Fibroblast of upper back skin (primary cell): ENCODE measurements at places on chromosomes 2 and 18.

GRCh38 chr2:212176151-212176550, 362.5 kb downstream of the ERBB4 start:
- no peak for DNase-seq

DNA sequence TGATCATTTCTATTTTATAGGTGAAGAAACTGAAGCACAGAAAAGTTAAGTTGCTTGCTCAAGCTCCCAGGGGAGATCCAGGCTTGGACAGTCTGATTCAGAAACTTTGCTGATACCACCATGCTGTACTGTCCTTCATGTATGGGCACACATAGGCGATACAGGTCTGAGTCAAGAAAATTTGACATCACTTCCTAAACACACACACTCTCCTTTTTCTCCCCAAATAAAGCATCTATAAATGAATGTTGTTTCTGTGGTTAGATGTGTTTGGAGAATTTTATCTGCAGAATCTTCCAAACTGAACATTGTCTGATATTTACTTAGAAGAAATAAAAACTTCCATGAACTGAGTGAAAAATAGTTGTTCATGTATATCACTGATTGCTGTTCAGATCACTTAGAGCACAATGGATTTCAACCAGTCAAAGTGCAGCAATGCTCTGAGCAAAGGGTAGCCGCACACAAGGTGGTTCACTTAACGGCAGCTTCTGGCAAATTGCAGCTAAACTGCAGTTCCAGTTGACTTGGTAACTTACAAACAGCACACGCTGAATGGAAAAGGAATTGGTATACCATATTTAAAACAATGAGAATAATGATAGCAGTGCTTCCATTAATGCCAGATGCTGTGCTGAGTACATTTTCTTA, 10.0 kb upstream of the AGFG1 start:
- DNase-seq: no peak

- DNase-seq: no peak
Observed at GRCh38 chr2:6982934-6983589, 65.8 kb downstream of the RNF144A start.

DNA sequence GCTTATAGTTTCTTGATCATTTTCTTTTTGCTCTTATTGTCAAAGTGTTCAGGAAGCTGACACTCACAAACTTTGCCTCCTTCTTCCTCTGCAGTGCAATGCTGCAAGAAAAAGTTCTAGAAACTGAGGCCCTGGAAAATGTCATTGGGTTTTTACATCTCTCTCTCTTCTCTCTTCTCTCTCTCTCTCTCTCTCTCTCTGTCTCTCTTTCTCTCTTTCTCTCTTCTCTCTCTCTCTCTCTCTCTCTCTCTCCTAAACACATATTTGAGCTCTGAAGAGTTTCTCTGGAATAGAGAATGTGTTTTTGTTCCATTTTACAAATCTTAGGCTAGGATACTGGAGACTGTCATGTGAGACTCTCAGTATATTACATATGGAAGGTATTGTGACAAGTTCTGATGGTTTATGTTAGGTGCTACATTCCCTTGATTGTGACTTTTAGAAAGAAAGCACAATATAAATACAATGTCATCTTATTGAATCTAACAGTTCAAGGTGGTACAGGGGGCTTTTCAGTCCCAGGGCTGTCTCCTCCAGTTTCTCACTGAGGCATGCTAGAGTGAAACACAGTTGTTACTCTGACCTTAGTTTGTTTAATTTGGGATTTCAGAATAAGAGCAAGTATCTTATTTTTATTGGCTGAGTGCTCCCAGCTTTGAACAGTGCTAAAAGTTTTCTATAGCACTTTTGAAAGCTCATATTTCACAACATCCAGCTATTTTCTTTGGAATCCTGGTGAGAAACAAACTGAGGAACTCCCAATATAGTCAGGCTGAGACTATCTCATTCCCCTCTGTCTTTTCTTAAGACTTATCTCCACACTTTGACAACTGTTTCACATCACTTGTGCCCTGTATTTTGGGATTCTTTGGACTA, 41.4 kb upstream of the EHBP1 start:
- DNase-seq: peak; percentile 70

- peak; percentile 20 for DNase-seq
Observed at GRCh38 chr18:23578891-23579653, 7.2 kb downstream of the NPC1 start.

GRCh38 chr2:229348128-229348527, 77.0 kb upstream of the PID1 start:
- peak; percentile 69 for DNase-seq

DNA sequence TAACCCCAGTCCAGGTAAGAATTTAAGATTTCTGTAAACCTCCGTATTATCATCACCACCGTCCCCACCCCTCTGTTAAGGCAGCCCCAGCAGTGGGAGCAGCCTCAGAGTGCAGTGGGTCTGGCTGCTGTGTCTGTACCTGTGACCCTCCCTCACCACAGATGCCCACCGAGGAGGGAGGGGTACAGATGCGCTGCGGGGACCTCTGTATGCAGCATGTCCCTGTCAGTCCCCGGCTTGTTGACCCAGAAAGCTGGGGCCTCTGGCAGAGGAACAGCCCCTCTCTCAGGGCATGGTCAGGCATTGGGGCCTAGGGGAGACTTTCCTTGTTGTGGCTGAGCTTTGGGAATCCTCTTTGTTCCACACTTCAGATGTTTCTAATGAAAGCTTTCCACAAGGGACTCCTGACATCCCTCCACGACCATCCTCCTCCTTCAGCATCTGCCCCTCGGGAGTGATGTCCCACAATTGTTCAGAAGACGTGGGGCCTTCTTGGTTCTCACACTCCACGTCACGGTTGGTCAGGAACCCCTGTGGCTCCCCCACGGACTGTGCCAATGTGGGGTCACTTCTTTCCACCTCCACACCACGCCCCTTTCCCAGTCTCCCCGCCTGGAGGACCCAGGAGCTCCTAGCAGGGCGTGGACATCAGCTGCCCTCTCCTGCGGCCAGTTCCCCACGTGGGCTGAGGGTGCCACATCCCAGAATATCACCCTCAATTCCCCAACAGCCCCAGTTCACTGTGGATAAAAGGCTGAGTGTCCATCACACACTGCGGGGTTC, 384.2 kb upstream of the MYT1L start:
- no peak for DNase-seq

- no peak for DNase-seq
Observed at GRCh38 chr2:13996527-13996926, 636.0 kb upstream of the LRATD1 start.

GRCh38 chr2:15554525-15555218, 6.5 kb downstream of the NBAS start:
- DNase-seq: peak; percentile 64

- no peak for DNase-seq
Observed at GRCh38 chr2:46273225-46273863, 23.9 kb upstream of the EPAS1 start.

DNA sequence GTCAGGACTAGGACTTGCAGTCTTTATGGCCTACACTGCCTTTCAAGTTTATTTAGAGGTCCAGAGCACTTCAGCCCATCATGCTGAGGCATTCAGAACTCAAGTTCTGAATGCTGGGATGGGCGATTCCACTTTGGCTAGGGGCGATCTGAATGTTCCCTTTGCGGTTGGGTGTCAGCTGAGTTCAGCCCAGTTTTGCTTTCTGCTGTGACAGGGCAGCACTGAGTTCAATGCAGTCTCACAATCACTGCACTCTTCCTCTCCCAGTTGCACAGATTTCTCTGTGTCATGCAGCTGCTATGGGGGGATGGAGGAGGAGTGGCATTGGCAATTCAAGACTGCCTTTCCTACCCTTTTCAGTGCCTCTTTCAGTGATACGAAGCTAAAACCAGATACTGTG, 1232.0 kb upstream of the FAM98A start:
- no peak for DNase-seq

DNA sequence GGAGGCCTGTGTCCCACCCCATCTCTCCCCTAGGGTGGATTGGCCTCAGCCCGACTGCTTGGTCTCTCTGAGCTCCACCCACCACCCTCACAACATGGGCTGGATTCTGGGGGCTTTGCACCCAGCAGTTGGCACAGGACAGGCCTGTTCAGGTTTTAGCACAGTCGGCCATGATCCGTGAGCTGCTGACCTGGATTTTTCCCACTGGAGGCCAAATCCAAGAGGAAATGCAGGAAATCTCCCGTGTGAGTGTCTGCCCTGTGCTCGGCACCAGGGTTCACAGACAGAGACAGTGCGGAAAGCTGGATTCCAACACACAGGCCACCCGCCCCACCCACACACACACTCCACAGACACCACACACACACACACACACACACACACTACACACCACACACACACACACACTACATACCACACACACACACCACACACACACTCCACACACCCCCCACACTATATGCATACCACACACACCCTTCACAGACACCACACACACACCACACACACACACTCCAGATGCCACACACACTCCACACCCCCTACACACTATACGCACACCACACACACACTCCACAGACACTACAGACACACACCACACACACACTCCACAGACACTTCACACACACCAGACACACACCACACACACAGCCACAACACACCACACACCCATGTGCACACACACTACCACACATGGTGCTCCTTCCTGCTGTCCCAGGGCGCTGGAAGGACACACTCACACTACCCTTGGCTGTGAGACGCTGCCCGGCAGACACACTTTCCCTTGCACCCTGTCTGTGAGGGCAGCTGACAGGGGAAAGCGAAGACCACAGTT, 14.1 kb downstream of the MBP start:
- no peak for DNase-seq

GRCh38 chr2:68837164-68837860, 33.9 kb downstream of the BMP10 start:
- peak; percentile 32 for DNase-seq

GRCh38 chr2:239881561-239882320, 143.4 kb downstream of the NDUFA10 start:
- DNase-seq: peak; percentile 39

DNA sequence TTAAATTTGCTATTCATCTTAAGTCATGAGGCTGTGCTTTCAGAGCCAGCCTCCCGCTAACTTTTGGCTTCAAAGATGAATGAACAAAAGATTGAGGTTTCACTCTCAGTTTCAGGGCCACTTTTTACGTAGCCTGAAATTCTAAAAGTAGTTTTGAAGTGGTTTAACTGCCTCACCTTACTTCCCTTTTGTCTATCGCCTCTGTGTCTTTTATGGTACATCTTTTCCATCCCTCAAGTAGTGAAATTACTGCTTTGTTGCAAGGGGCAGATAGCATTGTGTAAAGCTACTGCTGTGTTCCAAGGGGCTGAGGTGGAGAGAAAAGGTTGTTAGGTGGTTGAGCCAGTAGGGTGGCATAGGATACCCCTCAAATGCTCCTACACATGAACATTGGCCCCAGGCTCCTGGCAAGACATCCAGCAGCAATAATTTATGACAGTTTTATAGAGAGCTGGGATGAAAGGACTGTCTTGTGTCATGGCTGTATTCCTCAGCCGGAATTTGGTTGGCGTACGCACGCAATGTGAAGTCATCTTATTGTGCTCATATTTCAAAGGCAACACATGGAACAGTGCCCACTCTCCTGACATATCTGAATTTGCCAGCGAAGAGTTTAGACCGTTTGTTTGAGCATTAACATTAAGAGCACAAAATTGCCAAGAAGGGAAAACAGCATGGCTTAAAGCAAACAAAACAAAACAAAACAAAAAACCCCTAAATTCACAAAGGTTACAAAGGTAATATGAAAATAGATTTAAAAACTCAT, 32.2 kb downstream of the QPCT start:
- DNase-seq: peak; percentile 93

DNA sequence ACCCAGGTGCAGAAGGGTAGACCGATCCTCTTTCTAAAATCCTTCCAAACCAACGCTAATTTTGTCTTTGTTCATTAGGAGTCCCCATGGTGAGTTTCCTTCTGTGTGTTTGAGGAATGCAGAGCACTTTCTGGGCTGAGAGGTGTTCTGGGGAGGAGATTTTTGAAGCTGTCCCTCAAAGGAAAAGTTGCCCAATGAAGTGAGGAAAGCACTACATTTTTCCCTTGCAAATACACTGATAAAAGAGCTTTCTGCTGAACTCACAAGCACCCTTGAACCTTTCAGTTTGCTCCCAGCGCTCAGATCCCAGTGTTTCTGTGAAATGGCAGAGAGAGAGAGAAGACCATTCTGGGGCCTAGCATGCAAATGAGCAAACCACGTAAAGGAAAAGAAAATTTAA, 299.6 kb upstream of the FANCL start:
- DNase-seq: no peak

GRCh38 chr2:30232801-30233130, 1.4 kb downstream of the LBH start:
- DNase-seq: no peak

DNA sequence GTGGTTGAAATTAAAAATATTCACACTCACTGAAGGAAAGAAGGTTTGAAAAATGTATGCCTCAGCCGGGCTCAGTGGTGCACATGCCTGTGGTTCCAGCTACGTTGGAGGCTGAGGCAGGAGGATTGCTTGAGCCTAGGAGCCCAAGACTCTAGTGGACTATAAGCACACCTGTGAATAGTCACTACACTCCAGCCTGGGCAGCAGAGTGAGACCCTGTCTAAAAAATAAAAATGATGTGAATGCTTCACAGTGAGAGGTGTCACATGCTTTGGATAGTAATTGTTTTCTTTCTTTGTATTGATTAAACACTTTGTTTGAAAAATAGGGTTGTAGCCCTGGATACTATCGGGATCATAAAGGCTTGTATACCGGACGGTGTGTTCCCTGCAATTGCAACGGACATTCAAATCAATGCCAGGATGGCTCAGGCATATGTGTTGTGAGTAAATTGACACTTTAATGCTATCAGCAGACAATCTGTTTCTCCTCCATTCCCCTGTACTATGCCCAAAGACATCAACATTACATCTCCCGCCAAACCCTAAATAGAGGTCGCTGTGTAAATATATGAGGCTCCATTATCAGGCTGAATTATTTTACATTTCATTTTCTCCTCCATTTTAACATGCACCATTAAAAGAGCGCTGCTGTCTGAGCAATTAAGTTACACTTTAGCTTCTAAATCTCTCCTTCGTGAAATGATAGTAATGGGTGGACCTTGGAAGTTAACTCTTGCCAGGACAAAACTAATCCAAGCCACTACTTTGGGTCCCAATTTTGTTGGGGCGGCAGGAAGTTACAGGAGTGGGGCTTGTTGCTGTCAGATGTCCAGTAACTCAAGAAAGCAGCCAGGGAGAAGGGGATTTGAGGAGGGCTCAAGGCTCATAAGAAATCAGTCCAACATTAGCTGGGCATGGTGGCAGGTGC, 138.3 kb upstream of the TTC39C start:
- DNase-seq: no peak

DNA sequence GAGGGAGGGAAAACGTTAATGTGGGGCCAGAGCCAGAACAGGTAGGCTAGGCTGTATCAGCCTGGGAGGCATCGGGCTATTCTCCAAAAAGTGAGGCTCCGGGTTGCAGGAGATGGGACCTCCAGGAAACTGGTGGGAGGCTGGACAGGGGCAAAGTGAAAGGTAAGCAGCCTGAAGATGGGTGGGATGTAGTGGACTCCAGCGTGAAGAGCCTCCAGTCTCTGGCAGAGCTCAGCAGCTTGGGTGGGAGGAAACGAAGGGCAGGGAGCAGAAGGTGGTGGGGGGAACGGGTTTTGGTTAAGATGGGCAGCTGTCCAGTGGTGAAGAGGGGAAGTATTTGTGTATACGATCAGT, 3.1 kb upstream of the EMX1 start:
- no peak for DNase-seq
